Mesangial cell (primary cell): ENCODE measurements at places on chromosomes 6 and 20. TPM values are rescaled to one million over a fixed set of nuclear protein-coding genes. Genes with fewer than 3 reads are reported as not detected.

Gene IPCEF1
- 0.33 and 0.51 TPM in 2 replicates for total RNA-seq

Gene PRL
- not detected in 2 replicates for total RNA-seq

Gene TRERF1
- 3.2 and 3.6 TPM in 2 replicates for total RNA-seq

Gene CNPY3
- total RNA-seq, result 40.4 and 52.7 TPM in 2 replicates
